ENCODE measurements at places on chromosomes 1 and 21.

- DNase-seq = no peak
These were observed 56.5 kb upstream of the LGALS8 start for GRCh38 chr1:236467327-236467641.

- no peak for DNase-seq
These were observed 111.1 kb downstream of the CLEC20A start for GRCh38 chr1:178385662-178386061.

DNA sequence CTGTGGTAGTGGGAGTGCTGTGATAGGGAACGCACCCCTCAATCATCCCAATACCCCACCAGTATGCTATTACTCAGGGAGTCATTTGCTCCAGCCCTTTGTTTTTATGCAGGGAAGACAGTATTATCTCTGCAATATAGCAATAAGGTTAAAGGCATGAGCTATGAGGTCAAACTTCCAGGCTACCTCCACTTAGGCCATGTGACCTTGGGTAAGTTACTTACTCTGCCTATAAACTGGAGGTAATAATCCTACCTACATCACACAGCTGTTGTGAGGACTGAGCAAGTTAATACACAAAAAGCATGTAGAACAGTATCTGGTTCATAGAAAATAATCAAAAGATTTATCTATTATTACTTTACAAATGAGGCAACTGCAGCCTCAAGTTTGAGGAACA lies 30.1 kb downstream of the MEF2D start:
- DNase-seq = no peak

GRCh38 chr1:87951852-87952251 lies 623.2 kb downstream of the LMO4 start:
- peak; percentile 63 for DNase-seq

DNA sequence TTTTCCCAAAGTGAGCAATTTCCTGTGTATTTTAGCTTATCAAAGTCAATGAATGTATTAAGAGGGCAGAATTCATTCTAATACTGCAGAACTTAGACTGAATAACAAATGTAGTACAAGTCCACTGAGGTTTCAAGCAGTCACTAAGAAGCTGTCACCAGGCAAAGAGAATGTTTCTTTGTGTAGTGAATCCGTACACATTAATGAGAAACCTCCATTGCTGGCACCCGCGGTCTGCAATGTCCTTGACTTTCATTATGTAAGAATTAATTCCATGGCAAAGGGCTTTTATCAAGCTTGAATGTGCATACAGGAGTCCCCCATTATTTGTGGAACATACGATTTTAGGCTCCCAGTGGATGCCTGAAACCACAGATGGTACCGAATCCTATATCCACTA lies 719.5 kb upstream of the TMPRSS15 start:
- DNase-seq = no peak

- DNase-seq = no peak
These were observed 44.1 kb upstream of the RAB3GAP2 start for GRCh38 chr1:220316305-220316704.

GRCh38 chr1:76866566-76866965 lies 714 bp upstream of the ST6GALNAC5 start:
- DNase-seq = no peak

- no peak for DNase-seq
These were observed 6.5 kb downstream of the RNF11 start for GRCh38 chr1:51242546-51242945.

DNA sequence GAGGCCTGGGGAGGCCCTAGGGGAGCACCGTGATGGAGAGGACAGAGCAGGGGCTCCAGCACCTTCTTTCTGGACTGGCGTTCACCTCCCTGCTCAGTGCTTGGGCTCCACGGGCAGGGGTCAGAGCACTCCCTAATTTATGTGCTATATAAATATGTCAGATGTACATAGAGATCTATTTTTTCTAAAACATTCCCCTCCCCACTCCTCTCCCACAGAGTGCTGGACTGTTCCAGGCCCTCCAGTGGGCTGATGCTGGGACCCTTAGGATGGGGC lies 5.2 kb downstream of the ELF3 start:
- DNase-seq = no peak

GRCh38 chr21:14603202-14603601 lies 57.1 kb upstream of the SAMSN1 start:
- no peak for DNase-seq

DNA sequence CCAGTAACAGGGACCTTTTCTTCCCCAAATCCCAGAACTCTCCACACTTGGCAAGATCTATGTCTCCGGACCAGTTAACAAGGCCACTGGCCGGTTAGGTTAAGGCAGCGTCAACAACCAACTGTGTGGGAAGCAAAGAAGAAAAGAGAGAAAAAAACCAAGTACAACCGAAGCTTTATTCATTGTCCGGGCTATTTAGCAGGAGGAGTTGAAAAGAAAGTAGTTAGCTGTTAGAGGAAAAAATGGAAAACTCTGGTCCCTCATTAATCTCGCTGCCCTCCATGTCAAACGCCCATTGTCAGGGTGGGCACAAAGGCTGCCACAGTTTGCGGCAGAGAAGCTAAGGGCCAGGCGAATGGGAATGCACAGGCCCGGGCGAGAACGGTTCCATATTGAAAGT lies 49.3 kb upstream of the GRIK3 start:
- no peak for DNase-seq

GRCh38 chr1:111758373-111758772 lies 2.7 kb downstream of the DDX20 start:
- DNase-seq = no peak

GRCh38 chr1:93619507-93620171 lies 62.0 kb downstream of the BCAR3 start:
- DNase-seq = no peak

DNA sequence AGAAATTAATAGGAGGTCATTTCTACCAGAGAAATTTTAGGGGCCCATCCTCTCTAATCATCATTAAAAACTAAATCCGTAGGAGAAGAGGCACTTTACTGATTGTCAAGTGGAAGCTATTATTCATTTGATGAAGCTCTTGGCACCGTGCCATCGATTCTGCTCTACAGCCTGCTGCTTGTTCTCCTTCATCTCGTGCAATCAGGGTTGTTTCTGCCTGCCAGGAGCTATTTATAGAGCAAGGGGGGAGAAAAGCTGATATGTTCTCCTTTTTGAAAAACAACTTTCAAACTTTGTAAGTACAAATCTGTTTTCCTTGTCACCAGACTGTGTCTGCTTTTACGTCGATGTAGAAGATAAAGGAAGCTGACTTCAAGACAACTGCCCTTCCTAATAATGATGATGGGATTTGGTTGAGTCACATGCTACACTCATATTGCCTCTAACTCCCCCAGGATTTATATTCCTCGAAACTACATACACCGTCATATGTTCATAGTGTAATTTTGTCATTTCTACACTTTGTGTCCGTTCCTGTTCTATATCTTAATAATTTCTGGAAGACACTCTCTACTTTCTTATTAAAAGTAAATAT lies 169.6 kb upstream of the LHX8 start:
- no peak for DNase-seq

- DNase-seq = no peak
These were observed 12.4 kb upstream of the LRIF1 start for GRCh38 chr1:110976089-110976488.

- DNase-seq = no peak
These were observed 65.0 kb upstream of the RNPC3 start for GRCh38 chr1:103460511-103460910.

GRCh38 chr1:51669272-51669671 lies 52.4 kb downstream of the OSBPL9 start:
- DNase-seq = no peak

- DNase-seq = no peak
These were observed 744.2 kb downstream of the USP25 start for GRCh38 chr21:16473988-16474387.

- no peak for DNase-seq
These were observed 10.5 kb downstream of the CITED4 start for GRCh38 chr1:40851643-40852042.

DNA sequence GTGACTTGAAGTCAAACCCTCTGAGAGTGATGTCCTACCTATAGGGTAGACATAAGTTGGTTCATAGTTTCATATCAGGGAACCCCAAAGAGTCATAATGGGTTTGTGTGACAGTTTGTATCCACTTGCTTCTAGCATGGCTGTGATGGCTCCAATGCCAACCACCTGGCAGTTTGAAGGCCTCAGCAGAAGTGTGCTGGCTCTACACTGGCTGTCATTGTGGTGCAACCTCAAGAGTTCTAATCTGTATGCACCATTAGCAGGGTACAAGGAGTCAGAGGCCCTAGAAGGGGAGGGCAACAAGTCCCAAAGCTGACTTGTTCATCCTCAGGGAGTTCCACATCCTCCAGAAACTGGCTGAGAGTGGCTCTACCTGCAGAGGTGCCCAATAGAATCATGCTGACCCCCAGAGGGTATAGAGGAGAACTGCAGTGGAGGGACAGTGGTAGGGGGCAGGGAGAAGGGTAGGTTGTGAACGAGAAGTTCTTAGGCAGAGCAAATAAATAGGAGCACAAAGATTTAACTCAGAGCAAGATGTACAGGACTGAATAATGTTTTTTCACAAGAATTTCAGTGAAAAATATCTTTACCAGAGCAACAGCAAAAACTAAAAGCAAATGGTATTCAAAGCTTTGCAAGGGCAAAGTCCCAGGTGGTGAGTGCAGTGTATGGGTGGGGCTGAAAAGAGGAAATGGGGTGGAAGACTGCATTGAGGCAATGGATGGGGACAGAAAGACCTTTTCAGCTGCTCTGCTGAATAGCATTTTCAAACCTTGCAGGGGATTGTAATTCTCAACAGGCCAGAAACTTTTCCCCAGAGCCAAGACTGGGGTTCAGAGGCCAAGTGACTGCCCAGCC lies 3.2 kb downstream of the FCRL2 start:
- DNase-seq = no peak

DNA sequence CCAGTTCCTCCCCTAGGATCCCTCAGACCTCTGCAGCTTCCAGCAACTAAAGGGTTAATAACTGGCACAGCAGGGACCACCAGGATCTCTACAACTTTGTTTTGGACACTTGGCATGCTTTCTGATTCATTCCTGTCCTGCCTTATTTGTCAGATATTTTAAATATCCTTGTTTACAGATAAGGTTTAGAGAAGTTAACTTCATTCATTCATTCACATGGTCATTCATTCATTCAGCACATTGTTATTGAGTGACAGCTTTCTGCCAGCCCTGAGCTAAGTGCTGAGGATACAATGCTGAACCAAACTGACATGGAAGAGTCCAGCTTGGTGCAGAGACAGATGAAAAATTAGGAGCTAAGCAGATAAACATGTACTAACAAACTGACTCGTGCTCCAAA lies 8.8 kb upstream of the PHC2 start:
- DNase-seq = no peak

DNA sequence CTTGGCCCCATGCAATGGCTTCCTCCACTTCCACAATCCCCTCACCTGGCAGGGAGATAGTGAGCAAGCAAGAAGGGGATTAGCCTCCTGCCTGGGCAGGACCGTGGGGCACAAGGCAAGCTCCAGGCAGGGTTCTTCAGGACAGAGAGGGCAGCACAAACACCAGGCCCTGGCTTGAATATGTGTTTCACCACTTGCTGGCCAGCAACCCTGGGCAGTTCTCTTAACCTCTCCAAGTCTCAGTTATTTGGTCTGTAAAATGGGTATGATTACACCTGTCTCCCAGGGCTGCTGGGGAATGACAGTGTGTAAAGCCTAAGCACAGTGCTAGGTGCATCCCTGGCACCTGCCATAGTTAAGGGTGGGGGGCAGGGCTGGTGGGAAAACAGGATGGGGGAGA lies 31.9 kb downstream of the H3-3A start:
- peak; percentile 29 for DNase-seq

- no peak for DNase-seq
These were observed 117.5 kb downstream of the NAV1 start for GRCh38 chr1:201656311-201657032.

- DNase-seq = no peak
These were observed 56.5 kb downstream of the CCDC18 start for GRCh38 chr1:93237021-93237420.

DNA sequence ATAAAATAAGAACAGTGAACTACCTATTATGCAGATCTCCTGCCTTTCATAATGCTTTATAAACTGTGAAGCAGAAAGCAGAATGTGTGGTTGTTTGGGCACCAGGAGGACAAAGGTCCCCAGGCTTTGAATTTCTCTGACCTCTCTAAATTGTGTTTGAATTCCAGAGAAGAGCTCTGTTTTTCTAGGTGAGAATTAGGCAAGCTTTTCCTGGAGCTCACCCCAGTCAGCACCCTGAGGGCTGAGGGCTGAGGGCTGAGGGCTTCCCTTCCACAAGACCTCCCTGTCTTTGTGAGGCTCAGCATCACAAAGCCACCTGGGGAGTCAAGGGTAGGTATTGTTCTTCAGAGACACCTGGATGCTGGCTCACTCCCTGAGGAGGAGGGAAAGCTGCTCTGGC lies 45.5 kb upstream of the LRIG2 start:
- DNase-seq = no peak

DNA sequence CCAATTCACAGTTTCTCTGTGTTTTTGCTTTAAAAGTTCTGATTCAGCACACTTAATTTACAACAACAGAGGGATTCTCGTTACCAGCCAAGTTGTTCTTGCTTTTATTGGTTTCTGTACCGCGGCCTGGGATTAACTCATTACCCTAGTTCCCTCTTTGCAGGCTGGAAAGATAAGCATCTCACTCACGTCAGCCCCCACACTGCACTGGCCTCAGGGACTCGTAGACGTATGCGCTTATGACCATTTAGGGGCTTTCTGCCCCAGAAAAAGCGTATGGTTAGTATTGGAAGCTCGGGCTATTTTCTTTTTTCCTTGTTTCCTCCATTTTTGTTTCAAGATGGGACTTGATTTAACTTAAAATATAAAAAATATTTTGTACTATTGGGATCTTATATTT lies 76.0 kb downstream of the POFUT2 start:
- no peak for DNase-seq

- no peak for DNase-seq
These were observed 161.3 kb downstream of the ROR1 start for GRCh38 chr1:63935143-63935542.

DNA sequence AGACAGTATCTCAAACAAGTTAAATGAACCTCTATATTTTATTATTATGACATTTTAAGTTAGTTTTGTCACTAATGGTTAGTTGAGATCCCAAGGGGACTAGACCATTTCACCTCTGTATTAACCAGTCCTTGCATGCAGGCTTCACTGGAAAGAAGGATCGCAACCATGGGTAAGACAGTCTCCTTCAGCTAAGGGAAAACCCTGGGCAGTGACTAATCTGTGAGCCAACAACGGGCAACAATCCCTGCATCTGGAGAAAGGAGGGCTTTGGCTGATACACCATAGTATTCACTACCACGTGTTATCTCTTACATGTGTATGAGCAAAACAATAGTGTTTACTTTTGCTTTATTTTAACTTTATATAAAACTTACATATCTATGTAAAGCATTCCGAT lies 708.8 kb upstream of the CHRM3 start:
- DNase-seq = no peak

- DNase-seq = no peak
These were observed 34.7 kb upstream of the CASZ1 start for GRCh38 chr1:10830961-10831668.

GRCh38 chr1:227947386-227947675 lies 401 bp downstream of the WNT9A start:
- peak; percentile 71 for DNase-seq
